ENCODE measurements at places on chromosomes 16 and 17. TPM values are rescaled to one million over a fixed set of nuclear protein-coding genes. Genes with fewer than 3 reads are reported as not detected.
A peak's percentile ranks its signal among the peaks of the same experiment; 100 is the strongest.

Gene ACACA
- 89.8 TPM for total RNA-seq

DNA sequence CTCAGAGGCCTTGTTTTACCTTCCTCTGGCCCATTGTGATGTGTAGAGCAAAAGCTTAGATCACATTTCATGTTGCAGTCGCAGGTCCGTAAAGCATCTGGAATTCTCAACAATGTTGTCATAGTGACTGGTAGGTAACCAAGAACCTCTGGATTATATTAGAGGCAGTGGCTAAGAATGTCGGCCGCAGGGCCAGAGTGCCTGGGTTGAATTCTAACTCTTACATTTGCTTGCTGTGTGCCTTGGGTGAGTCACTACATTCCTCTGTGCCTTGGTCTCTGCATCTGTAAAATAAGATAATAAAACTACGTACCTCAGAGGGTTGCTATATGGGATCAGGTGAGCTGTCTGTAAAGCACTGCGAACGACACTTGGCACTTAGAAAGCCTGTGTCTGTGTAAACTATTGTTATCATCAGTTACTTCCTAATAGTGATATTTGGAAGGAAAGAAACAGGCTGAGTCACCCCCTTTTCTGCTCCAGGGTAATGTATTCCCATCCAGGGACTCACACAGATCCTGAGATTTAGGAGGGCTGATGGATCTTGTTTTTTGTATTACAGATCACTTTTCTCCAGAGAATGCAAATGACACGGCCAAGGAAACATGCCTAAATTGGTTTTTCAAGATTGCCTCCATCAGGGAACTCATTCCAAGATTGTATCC is 52.2 kb downstream of the VPS35L start:
- DNase-seq, result no peak

Gene ERAL1
- 44.4 TPM for total RNA-seq

Gene MARCHF10
- not detected for total RNA-seq

Gene C17orf58
- total RNA-seq, result 6.2 TPM

GRCh38 chr16:87700406-87701077 is 65.2 kb downstream of the KLHDC4 start:
- DNase-seq, result no peak

DNA sequence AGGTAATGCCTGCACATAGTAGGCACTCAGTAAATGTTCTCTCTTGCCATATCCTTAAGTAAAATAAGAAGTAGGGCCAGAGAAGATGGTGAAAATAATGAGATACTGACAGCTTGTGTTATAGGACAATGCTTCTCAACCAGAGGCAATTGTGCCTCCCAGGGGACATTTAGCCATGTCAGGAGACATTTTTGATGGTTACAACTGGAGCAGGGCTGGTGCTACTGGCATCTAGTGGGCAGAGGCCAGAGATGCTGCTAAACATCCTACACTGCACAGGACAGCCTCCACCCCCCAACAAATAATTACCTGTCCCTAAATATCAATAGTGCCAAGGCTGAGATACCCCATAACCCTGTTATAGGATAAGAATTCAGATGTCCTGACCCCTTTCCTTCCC is 1.7 kb downstream of the RAD51D start:
- DNase-seq, result peak; percentile 22

GRCh38 chr16:59478838-59479237 is 744.7 kb upstream of the GOT2 start:
- no peak for DNase-seq

Gene KRTAP1-5
- total RNA-seq, result not detected

GRCh38 chr17:61053469-61053868 is 346.2 kb upstream of the TBX2 start:
- DNase-seq, result no peak

Gene SPEM2
- not detected for total RNA-seq

DNA sequence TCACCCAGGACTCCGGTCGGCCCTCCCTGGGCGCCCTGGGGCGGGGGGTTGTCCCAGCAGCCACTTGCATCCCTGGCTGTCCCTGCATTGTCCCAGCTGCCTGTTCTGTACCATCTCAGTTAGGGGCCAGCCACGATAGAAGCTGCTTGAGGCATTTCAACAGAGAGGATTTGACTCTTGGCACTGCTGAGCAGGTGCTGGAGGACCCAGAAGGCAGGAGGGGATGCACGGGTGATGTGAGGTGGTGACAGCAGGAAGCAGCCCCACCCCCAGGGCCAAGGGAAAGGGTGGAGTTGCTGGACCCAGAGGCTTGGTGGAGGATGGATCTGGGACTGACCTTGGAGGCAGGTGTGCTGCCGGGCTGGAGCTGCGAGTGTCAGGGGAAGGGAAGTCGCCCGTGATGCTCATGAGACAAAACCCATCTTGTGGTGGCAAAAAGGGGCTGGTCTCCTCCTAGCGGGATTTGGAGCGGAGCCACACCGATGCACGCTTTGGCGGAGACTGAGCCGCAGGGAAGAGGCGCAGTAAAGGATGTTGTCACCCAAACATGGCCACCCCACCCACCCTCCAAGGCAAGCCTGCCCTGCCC is 188.0 kb upstream of the GSE1 start:
- no peak for DNase-seq

Gene OTOP3
- not detected for total RNA-seq

DNA sequence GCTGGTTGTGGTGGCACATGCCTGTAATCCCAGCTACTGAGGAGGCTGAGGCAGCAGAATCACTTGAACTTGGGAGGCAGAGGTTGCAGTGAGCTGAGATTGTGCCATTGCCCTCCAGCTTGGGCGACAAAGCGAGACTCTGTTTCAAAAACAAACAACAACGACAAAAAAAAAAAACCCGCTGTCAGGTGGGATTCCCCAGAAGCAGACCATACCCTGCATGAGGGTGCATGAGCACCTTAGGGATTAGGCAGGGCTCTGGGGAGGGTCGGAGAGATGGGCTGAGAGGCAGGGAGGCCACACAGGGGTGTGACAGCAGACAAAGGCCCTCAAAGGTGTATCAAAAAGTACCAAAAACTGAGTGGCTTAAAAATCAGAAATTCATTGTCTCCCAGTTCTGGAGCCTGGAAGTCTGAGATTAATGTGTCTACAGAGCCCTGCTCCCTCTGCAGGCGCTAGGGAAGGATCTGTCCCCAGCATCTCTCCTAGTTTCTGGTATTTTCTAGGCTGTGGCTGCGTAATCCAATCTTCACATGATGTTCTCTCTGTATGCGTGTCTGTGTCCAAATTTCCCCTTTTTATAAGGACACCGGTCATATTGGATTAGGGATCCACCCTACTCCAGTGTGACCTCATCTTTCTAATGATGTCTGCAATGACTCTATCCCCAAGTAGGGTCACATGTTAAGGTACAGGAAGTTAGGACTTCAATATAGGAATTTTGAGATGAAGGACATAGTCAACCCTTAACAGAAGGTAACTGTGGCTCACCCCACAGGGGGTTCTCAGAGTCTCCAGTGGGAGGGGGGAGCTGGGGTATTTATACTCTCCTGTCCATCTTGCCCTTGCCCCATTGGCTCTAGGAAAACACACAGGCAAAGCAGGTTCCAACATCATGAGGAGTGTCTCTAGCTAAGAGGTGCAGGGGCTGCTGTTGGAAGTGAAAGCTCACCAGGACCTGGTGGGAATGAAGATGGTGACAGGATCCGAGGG is 13.6 kb upstream of the TVP23A start:
- no peak for DNase-seq

GRCh38 chr16:1194665-1195392 is 30.2 kb downstream of the TPSG1 start:
- no peak for DNase-seq

Gene CHST5
- total RNA-seq, result not detected

DNA sequence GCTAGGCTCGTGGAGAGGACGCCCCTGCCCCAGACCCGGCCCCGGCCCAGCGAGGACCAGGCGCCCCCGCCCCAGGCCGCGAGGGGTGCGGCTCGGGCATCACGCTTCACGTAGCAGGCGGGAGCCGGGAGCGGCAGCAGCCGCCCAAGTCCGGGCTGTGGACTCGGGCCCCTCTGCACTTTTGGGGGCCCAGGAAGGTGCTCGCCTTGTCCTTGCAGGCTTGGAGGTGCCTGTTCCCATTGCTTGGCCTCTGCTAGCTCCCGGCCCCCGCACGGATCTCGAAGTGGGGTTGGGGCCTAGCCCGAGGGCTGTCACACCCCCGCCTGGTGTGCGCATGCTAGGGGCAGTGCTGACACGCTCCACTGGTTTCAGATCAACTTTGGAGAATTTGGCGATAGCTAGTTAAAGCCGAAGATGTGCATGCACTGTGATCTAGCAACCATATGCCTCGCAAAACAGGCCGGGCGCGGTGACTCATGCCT is 55.7 kb downstream of the WSB1 start:
- DNase-seq, result no peak

Gene CLEC18A
- 0.11 TPM for total RNA-seq

Gene TBX2
- total RNA-seq, result not detected

Gene HS3ST3A1
- total RNA-seq, result 0.28 TPM

All from foreskin keratinocyte (primary cell).